Stimulated activated CD8-positive, alpha-beta memory T cell treated with anti-CD3 and anti-CD28 coated beads, Interleukin-15, amount 100 ng/mL, for 48 hours (primary cell): ENCODE measurements at places on chromosomes 13 and 19.

DNA sequence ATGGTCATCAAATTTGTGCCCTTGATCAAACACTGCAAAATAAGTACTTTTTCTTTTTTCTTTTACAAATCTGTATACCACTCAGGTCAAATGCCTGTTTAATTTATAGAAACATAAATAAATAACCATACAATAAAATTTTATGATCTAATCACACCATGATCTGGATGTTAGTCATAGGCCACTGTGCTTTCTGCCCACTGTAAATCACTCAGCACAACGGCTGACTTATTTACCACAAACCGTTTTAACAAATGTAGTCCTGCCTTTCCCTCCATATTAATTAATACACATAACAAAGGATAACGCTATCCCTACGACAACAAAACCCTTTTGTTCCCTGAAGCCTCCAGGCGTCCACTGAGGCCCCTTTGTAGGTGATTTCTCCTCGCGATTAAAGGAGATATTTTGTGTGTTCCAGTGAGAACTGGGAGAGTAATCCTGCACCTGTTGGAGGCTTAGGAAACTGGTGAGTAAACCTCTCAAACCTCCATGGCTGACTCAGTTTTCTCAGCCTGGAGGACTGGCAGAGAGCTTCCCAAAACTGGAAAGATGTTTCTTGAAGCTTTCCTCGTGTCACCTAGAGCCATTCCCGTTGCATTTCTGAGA lies 477.1 kb upstream of the SGCG start:
- no peak for DNase-seq

GRCh38 chr19:41324231-41324702 lies 14.3 kb downstream of the CCDC97 start:
- DNase-seq = no peak

DNA sequence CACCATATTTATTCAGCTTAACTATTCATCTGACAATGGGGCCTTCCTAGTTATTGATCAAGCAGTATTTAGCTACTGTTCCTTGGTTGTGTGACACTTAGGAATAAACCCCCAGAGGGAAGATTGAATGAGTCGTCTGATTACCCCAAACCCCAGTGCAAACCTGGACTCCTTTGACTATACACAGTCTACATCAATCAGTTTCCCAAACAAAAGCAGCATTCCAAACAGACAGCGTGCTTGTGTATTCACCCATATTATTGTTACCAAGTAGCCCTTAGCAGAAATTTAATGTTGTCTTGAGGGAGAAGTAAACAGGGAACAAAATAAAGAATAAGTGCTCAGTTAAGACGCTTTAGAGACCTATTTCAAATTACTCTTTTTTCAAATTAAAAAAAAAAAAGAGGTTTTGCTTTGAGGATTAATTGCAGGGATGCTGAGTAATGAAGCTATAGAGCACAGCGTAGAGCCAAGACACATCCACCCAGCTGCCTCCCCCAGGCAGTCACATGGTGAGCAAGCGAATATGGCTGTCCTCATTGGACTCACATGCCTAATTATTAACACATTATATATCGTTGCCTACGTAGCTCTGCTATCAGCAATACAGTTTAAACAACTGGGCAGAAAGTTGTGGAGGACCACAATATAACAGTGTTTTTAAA lies 14.7 kb upstream of the B3GLCT start:
- DNase-seq = no peak

DNA sequence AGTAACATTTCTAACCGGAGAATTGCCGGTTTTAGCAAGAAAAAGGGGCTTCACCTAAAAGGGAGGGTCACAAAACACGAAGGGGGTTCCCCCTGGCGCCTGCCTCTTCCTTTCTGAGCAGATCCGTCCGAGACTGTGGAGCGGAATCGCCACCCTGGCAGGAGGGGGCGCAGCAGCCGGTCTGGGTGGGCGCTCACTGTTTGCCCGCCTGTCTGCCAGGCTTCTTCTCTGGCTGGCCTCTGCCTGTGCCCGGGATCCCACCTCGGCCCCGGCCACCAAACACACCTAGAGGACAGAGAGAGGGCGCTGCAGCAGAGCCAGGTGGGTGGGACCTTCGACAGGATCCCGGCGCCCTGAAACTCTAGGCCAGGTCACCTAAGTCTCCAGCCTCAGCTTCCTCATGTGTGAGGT lies 15.6 kb downstream of the LSM4 start:
- no peak for DNase-seq

GRCh38 chr13:37617173-37617572 lies 18.6 kb upstream of the POSTN start:
- no peak for DNase-seq

- DNase-seq = no peak
Measured at GRCh38 chr19:2462635-2463421, 6.1 kb upstream of the LMNB2 start.

- DNase-seq = no peak
Measured at GRCh38 chr13:39897636-39898035, 242.2 kb downstream of the COG6 start.

DNA sequence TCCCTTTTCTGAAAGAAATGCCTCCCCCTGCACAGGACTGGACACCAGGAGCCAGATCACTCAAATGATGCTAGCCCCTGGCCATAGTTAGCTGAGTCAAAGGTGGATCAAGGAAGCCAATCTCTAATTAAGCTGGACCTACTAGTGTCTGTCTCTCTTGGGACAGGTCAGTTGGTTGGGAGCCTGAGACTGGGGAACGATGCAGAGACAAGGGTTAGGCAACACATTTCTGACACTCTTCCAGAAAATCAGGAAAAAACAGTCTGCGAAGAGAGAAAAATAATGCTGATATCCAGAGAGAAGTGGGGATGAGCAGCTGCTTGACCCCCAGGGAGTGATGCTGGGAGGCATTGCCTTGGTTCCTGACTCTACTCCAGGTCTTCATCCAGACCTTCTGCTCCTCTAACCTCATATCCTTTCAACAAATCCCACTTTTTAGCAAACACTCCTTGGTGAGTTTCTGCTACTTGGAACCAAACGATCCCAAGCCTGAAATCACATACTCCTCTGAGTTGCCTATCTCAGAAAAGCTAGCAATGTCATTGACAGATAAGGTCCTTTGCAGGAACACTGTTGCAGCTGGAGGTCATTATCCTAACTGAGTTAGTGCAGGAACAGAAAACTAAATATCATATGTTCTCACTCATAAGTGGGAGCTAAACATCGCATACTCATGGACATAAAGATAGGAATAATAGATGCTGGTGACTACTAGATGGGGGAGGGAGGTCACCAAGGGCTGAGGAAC lies 369.7 kb downstream of the COG6 start:
- no peak for DNase-seq

- DNase-seq = no peak
Measured at GRCh38 chr13:23386533-23386932, 47.0 kb downstream of the SACS start.

DNA sequence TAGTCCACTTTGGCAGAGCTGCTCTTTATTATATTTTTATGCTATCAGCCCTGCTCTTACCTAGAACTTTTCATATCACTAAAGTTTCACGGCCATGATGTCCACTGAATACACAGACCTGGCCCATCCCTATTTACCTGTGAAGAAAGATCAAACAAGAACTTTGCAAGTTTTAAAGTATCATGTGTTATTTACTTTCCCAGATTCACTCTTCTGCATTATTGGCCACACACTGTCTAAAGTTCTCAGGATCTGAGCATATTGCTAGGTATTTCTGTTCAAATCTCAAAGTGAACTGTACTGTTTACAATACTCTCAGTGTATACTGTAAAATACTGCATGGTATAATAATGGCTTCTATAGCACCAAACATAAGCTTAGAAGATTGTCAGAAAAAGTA lies 405.2 kb downstream of the KLF12 start:
- no peak for DNase-seq

DNA sequence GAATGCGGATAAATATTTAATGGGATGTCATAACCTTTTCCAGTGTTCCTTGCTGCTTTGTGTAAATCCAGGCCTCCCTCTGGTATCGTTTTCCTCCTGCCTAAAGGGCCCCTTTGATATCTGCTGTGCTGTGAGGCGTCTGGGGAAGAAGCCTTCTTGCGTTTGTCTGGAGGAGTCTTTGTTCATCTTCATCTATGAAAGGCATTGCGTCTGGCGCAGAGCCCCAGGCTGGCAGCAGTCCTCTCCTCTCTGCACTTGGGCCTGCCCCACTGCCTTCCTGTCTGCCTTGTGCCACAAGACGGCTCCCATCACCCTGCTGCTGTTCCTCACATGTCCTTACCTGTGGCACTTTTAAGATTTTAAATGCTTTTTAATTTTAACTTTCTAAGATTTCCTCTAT lies 9.8 kb downstream of the PROZ start:
- no peak for DNase-seq

DNA sequence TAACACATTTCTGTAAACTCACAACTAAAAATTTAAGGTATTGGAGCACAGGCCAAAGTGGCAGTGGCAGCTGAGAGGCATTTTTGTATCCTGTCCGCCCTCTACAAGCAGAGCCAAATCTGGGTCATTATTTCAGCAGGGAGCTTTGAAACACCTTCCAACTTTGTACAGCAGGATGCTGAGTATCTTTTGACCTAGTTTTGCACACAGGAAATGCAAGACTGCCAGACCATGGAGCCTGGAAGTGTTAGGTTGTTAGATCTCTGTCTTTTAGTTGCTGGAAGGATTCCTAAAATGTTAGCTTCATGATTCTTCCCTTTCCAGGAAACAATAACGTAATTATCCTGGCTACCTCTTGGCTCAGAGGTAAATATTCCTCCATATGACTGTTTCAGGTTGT lies 148.6 kb upstream of the ATXN8OS start:
- no peak for DNase-seq

- DNase-seq = no peak
Measured at GRCh38 chr13:66443926-66444325, 786.2 kb downstream of the PCDH9 start.

- no peak for DNase-seq
Measured at GRCh38 chr19:492091-492531, 4.2 kb upstream of the MADCAM1 start.

DNA sequence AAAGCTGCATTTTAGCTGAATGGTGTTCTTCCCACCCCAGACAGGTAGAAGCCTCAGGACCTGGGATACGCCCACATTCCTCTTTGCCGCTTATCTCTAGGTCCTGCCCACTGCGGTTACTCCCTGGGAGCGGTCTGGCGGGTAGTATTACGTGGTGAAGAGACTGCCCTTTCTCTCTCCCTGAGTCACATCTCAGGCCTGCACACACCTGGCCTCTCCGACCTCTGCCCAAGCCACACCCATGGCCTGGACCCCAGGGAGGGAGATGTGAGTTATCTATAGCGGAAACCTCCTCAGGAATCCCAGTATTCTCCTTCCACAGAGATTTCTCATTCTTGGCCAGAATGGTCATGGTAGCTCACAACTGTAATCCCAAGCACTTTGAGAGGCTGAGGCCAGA lies 17.3 kb downstream of the RHPN2 start:
- DNase-seq = no peak

DNA sequence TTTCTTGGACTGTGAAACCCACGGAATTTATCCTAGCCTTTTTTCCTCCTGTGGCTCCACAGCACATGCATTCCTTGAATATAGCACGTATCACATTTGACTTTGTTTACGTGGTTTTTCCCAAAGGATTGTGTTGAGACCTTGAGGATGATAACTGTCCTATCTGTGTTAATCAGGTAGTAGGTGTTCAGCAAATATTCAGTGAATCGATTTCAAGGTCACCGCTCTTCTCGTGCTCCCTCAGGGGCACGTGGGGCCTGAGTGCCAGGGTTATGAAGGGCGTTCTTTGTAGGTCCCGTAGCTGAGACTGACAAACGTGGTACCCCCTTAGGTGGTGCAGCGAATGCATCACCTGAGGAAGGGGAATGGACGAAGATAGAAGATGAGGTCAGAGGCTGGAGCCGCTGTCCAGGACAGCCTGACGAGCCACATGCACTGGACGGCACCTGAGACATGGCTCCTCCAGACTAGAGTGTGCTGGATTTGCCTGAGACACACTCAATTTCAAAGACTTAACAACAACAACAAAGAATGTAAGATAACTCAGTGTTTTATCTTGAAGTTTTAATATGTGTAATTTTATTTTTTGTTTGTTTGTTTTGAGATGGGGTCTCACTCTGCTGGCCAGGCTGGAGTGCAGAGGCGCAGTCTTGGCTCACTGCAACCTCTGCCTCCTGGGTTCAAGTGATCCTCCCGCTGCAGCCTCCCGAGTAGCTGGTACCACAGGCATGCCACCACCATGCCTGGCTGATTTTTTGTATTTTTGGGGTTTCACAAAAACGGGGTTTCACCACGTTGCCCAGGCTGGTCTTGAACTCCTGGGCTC lies 131.2 kb upstream of the RNF113B start:
- DNase-seq = no peak

DNA sequence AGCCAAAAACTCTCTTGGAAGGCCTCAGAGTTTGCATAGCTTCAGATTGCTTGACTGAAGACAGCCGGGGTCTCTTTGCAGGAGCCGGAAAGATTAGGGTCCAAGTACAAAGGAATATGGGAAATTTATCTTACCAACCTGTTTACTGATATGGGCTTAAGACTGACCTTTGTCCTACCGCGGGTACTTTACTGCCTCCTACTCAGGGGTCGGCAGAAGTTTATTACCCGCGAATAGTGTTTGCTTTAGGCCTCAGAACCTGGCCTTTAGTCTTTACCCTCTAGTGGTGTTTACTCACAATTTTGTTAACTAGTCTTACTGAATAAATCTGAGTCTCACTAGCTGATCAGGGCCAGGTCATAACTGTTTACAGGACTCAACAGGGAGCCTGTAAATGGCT lies 765.4 kb upstream of the SPRY2 start:
- no peak for DNase-seq

GRCh38 chr19:31350693-31351055 lies 1.4 kb upstream of the TSHZ3 start:
- no peak for DNase-seq

GRCh38 chr19:12527034-12527836 lies 24.0 kb downstream of the ZNF564 start:
- no peak for DNase-seq

GRCh38 chr13:45119469-45119990 lies 780 bp upstream of the GTF2F2 start:
- DNase-seq = peak; percentile 42

DNA sequence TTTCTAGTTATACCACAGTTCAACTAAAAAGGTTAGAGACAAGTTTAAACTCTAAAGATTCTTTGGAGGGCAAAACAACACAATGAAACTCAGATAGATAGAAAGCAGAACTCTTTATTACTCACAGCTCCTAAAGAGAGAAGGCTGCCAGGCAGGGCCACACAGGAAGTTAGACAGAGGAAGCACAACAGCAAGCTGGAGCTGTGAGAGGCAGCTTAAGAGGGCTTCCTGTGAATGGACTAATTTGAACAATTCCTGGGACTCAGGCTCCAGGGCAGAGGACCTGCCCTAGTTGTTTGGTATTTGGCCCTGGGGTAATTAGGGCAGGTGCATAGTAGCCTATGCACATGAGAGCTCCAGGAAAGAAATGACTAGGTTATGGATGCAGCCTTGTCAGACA lies 803.6 kb downstream of the DIAPH3 start:
- DNase-seq = no peak

DNA sequence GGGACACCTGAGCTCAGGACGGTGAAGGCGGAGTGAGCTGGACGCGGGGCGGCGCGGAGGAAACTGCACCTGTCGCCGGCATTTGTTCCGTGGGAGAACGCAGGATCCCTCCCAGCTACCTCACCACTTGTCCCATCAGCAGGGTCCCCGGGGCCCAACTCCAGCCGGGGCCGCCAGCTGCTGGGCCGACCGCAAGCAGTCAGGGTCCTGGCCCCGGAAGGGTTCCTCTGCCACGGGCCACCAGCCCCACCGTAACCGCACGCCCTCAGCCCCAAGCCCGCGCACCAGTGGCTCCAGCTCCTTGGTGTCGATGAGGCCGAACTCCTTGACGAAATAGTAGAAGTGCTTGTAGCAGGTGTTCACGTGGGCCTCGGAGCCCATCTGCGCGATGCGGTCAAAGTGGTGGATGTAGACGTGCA lies 19.6 kb downstream of the MOB3A start:
- no peak for DNase-seq
